ENCODE measurements at places on chromosomes 4 and X. TPM values are rescaled to one million over a fixed set of nuclear protein-coding genes. Genes with fewer than 3 reads are reported as not detected.
A peak's percentile ranks its signal among the peaks of the same experiment; 100 is the strongest.

DNA sequence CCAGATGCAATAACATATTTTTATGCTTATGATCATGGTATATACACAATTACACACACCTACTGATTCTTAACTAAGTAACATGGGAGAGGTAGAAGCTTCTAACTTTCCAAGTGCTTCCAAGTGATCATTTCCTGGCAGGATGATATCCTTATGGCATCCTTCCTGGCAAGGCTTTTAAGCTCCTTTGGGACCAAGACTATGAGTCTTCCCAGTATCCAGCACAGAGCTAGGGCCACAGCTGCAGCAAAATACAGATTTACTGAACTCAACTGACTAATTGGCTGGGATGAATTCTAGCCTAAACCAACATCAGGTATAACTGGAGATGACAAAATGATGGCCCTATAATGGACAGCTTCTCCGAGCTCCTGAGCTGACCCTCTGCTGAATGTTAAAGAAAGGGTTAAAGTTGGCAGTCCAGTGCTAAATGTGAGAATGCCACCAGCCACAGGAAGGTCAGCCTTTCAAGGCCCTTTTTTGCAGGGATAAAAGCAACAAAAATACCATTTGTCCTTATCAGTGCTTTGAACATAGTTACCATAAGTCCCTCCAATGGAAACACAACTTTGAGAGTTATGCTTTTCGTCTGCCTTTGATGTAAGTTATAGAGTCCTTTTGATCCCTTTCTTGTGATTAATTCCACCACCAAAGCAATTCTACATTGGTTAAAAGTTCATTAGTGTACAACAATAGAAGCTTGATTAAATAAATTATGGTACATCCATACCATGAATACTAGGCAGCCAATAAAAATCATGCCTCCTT is 73.4 kb downstream of the MGST2 start:
- peaks cover 37% of the 10 kb centered on the region for H3K4me1 ChIP-seq
- H3K27ac ChIP-seq = no peak overlapping the region
- H3K27me3 ChIP-seq = no peaks in the 10 kb centered on the region
- H3K4me3 ChIP-seq = no peak overlapping the region
- H3K36me3 ChIP-seq = no peaks in the 10 kb centered on the region
- DNase-seq = no peak

DNA sequence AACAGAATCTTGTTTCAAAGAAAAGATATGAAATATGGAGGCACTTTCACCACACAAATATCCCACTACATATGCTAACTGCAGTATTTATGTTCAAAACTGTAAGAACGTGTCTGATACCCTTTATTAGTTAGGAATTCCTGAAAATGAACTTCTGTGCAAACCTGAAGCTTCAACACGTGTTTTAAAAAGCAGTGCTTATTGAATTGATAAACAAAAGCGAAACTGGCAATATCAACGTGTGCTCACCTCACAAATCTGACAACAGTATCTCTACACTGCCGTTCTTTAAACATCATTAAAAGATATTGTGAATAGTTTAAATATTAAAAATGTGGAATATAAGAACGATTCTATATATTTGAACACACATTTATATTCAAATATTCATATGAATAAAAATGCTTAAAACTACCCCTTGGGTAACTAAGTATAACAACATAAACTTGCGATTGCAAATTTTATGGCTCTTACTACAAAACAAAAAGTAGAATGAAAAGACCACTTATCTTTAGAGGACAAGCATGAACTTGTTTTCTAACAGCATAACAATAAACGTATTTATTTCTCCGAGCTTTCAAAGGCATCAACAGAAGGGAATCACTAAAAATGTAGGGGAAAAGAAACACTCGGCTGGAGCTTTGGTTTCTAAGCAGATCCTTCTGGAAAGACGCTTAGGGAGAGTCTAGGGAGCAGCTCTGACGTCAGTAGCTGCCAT is at the start of gene LRP2BP:
Gene LRP2BP, minus strand, starts transcription at position 687 of the 718 bp plus-strand sequence. CDS start 17,738 bp downstream, outside the sequence.
- H3K36me3 ChIP-seq = peaks cover 17% of the 10 kb centered on the region
- H3K4me1 ChIP-seq = peaks cover 18% of the 10 kb centered on the region

DNA sequence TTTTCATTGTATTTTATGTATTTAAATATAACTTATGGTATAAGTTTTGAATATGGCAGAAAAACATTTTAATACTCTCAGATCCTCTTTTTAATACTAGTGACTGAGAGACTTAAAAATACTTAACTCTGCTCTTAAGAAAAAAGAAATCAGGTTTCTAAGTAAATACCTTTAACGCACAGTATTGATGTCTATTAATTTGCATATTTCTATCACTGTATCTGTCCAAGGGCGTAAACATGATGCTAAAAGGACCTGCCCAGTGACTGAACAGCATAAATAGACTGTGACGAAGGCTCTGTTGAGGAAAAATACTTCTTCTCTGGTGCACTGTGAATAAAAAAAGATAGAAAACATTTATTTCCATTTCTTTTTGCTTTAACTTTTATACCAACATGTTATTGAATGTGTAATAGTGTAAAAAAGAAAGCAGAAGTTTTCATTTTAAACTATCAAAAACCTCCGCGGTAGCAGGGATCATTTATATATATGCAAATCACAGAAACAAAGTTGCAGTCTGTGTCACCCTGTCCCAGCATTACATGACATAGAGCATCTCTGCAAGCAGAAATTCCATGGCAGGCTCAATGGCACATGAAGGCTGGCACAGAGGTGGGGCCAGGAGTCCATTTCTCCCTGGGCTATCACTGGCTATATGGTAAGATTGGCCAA is 75.4 kb downstream of the ZAR1 start:
- no peaks in the 10 kb centered on the region for H3K27me3 ChIP-seq
- H3K27ac ChIP-seq = no peak overlapping the region
- DNase-seq = no peak
- H3K4me1 ChIP-seq = no peaks in the 10 kb centered on the region

GRCh38 chrX:7983581-7983980 is 56.4 kb upstream of the PNPLA4 start:
- no peak overlapping the region for H3K27ac ChIP-seq
- H3K4me3 ChIP-seq = no peak overlapping the region
- no peak for DNase-seq
- H3K4me1 ChIP-seq = no peaks in the 10 kb centered on the region
- no peaks in the 10 kb centered on the region for H3K36me3 ChIP-seq

GRCh38 chr4:65983061-65983460 is 312.8 kb upstream of the EPHA5 start:
- no peaks in the 10 kb centered on the region for H3K4me1 ChIP-seq
- peak; percentile 62 for DNase-seq
- H3K36me3 ChIP-seq = no peaks in the 10 kb centered on the region
- H3K4me3 ChIP-seq = no peak overlapping the region
- H3K27me3 ChIP-seq = no peaks in the 10 kb centered on the region

CISD2 gene
- not detected for total RNA-seq

GRCh38 chr4:17447675-17448298 is 64.1 kb downstream of the QDPR start:
- H3K4me1 ChIP-seq = no peaks in the 10 kb centered on the region
- no peaks in the 10 kb centered on the region for H3K36me3 ChIP-seq
- no peak overlapping the region for H3K27ac ChIP-seq
- no peaks in the 10 kb centered on the region for H3K27me3 ChIP-seq
- no peak overlapping the region for H3K4me3 ChIP-seq
